RWPE1 (cell line): ENCODE measurements at places on chromosomes 5 and 9.
A peak's percentile ranks its signal among the peaks of the same experiment; 100 is the strongest.

GRCh38 chr9:75140261-75140660 is 51.9 kb downstream of the OSTF1 start:
- DNase-seq = no peak

DNA sequence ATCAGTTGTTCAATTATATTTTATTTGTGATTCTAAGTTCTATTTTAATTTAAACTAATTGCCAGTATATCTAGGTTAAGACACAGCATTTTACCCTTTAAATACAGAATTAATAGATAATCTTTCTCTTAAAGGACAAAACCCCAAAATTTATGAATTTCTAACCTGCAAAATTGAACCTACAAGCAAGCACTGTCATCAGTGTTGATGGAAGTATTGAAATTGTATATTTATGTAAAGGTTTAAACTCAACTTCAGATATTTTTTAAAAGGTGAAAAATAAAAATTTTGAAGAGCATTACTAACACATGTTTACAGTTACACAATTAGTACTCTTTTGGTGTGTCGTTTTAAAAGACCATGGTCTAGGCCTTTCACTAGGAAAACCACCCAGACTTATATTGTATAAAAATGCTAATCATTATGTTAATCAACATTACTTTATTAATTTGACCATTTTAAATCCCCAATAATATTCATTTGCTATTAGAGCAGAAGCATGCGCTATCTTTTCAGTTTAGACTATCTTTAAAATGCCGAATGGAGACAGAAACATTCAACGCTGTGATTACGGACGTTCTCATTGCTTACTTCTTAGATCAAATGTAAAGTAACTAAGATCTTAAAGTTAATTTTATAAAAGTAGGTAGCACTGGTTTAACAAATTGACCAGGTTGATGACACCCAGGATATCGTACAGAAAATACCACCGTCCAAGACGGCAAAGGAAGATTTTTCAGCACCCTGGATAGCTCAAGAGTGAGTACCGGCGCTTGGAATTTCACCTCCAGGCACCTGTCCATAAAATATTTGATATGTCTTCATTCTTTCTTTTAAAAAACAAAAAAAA is 3.2 kb downstream of the OTP start:
- peak; percentile 43 for DNase-seq

GRCh38 chr9:122536134-122536533 is 9.0 kb upstream of the OR1N1 start:
- no peak for DNase-seq

GRCh38 chr9:107734256-107735013 is 244.9 kb upstream of the KLF4 start:
- DNase-seq = peak; percentile 66

DNA sequence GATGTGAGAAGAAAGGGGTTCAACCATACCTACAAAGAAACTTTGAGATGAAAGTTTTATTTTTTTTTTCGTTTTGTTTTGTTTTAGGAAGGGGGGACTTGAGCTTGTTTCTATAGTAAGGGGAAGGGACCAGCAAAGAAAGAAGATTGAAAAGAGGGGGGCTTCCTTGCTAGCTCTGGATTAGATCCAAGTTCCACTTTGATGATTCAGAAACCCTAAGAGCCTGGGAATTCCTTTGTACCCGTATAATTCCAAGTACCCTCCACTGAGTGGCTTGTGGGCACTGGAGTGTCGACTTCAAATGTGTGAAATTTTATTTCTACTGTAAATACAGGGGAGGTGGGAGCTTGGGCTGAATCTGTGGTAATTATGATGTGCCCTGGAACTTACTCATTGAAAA is 10.9 kb downstream of the MAMDC2 start:
- no peak for DNase-seq

- no peak for DNase-seq
These were observed 111.5 kb downstream of the MACROH2A1 start for GRCh38 chr5:135287551-135287950.

DNA sequence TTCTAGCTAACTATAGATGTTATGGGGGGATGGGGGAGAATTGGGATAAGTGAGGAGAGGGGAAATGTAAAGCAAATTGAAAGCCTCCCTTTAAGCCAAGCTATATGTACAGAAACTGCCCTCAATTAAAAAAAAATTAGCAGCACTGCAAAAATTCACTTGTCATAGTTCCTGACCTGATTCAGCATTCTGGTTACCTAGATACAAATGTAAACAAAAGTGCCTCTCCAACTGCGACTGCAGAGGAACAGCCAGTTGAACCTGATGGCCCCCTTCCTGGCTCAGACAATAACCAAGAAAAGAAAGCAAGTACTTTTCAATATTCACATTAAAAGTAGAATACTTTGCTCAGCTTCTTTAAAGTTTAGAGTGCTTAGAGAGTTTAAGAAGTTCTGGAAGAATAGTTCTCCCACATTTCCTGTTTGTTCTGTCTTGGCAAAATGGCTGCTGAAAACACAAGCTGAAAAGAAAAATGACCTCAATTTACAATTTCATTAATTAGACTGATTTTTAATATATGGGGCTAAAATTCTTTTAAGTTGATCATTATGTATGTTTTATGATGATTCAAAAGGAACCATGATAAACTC is 1.5 kb downstream of the FAM81B start:
- peak; percentile 34 for DNase-seq

GRCh38 chr5:45189481-45189880 is 380.7 kb downstream of the MRPS30 start:
- no peak for DNase-seq

DNA sequence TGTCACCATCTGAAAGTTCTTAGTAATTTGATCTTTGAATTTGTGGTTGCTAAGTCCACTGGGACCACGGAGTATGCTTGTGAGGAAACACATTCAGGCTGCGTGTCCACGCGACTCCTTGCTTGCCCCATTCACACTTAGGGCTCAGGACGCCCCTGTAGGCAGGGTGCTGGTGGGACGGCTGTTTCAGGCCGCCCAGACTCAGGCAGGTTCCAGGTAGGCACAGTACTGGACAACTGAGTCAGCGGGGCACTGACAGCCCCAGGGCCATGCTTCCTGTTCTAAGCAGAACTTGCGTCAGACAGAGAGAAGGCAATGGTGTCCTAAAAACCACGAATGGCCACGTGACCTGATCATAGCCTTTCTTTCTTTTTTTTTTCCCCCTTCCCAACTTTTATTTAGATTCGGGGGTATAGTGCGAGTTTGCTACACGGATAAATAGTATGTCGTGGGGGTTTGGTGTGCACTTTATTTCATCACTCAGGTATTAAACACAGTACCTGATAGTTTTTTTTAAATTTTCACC is 7.7 kb upstream of the RASGEF1C start:
- DNase-seq = no peak
